Upper lobe of left lung (tissue), 6 donors: ENCODE measurements at places on chromosomes 12 and 14. TPM values are rescaled to one million over a fixed set of nuclear protein-coding genes. Genes with fewer than 3 reads are reported as not detected.

DNA sequence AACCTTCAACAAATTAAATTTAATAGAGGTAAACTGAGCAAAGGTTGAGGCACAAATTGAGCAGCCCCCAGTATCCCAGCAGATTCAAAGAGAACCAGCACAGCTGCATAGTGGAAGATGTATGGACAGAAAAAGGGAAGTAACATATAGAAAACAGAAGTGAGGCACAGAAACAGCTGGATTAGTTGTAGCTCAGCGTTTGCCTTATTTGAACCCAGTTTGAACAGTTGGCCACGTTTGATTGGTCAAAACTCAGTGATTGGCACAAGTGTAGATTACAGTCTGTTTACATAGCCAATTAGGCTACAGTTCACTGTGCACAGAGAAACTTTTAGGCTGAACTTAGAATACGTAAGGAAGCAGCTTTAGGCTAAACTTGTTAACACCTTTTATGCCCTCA, 315.5 kb downstream of the RMST start:
- no peaks in the 10 kb centered on the region for H3K36me3 ChIP-seq
- no peak overlapping the region for H3K27ac ChIP-seq
- no peak overlapping the region for H3K4me3 ChIP-seq

DNA sequence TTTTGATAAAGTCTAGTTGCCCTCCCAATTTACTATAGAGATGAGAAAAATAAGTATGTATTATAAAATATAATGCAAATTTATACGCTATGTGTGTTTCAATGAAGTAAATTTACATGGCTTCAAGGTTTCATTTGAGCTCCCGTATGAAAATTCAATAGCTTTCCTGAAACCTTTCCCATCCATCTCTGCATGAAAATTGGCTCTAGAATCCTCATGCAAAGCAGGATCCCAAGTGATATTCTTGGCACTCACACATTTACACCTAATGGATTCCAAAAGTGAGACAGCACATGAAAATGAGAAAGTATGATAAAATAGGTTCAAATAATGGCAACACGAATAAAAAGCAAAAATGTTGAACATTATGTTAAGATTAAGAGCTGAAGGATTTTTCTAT, 1595.8 kb upstream of the SEL1L start:
- no peak overlapping the region for H3K27ac ChIP-seq
- H3K4me1 ChIP-seq: no peaks in the 10 kb centered on the region
- H3K27me3 ChIP-seq: no peaks in the 10 kb centered on the region
- no peak overlapping the region for H3K4me3 ChIP-seq
- no peak for DNase-seq

GRCh38 chr12:89225808-89226411, 126.4 kb downstream of the DUSP6 start:
- peak overlapping the region; percentile 50 for H3K27ac ChIP-seq
- peak; percentile 54 for DNase-seq
- H3K4me1 ChIP-seq: peaks cover 12% of the 10 kb centered on the region

DNA sequence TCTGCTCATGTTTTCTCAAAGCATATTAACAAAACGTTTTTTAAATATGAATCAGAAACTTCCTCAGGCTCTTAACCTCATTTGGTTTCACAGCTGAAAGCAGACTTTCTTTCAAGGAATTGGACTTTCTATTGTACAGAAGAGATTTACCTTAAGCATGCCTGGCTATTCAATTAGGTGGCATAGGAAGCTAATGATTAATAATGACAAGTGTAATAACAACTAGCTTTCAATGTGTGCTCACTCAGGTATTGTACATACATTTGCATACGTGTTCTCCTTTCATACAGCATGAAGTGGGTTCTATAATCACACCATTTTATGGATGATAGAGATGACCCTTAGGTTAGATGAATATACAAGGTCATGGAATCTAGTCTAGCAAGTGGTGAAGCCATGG, 115.7 kb downstream of the ANO6 start:
- no peak overlapping the region for H3K4me3 ChIP-seq
- no peak overlapping the region for H3K27ac ChIP-seq
- H3K4me1 ChIP-seq: no peaks in the 10 kb centered on the region
- no peak for DNase-seq
- H3K36me3 ChIP-seq: no peaks in the 10 kb centered on the region
- no peaks in the 10 kb centered on the region for H3K27me3 ChIP-seq

DNA sequence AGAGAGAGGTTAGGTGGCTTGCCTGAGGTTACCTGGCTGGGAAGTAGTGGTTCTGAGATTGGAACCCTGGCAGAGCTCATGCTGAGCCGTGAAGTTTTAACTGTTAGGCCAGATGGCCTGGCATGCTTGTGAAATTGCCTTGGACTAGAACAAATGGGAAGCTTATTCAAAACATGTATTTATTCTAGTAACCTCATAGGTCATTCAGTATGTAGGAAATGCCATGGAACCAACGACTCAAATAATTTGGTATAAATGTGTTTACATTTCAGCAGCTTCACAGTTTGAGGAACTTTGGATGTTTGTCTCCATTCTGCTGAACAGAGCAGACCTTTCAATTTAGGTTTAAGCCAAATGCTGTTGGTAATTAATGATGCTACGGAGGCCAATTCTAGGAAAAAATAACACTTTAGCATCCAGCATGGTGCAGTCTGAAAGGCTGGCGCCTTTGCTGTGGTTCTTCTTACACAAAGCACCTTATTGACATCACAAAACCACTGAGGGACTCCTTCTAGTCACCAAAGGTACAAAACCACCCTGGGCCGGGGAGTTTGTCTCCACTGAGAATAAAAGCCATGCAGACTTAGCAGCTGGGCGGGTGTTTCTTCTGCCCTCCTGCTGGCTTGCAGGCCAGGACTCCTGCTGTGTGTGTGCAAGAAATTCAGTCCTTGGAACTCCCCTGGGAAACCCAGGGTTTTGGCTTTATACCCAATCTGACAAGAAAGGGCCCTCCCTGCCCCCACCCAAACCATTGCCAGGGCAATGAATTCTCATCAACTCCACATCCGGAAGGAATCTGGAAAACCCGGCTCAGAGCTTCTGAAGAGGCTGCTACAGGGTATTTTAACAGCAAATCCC, 64.2 kb downstream of the ELK3 start:
- H3K4me1 ChIP-seq: peaks cover 13% of the 10 kb centered on the region
- H3K4me3 ChIP-seq: no peak overlapping the region
- no peak for DNase-seq
- no peaks in the 10 kb centered on the region for H3K27me3 ChIP-seq
- H3K36me3 ChIP-seq: no peaks in the 10 kb centered on the region

GRCh38 chr12:124238886-124239285, 56.0 kb upstream of the RFLNA start:
- H3K27ac ChIP-seq: no peak overlapping the region
- H3K36me3 ChIP-seq: no peaks in the 10 kb centered on the region
- H3K27me3 ChIP-seq: no peaks in the 10 kb centered on the region
- H3K4me3 ChIP-seq: no peak overlapping the region

MIP gene
- not detected for total RNA-seq

DHH gene
- 2.3 TPM for total RNA-seq

GRCh38 chr12:124940143-124940392, 25.6 kb upstream of the UBC start:
- H3K27me3 ChIP-seq: no peaks in the 10 kb centered on the region
- peaks cover 29% of the 10 kb centered on the region for H3K4me1 ChIP-seq
- H3K36me3 ChIP-seq: no peaks in the 10 kb centered on the region

GRCh38 chr12:139585-139984, 73.0 kb downstream of the IQSEC3 start:
- no peak for DNase-seq
- H3K4me3 ChIP-seq: peak overlapping the region; percentile 31
- H3K4me1 ChIP-seq: peaks cover 6% of the 10 kb centered on the region
- H3K36me3 ChIP-seq: no peaks in the 10 kb centered on the region
- no peak overlapping the region for H3K27ac ChIP-seq

GRCh38 chr14:21075719-21076437, 5.8 kb downstream of the ARHGEF40 start:
- no peaks in the 10 kb centered on the region for H3K27me3 ChIP-seq
- H3K4me3 ChIP-seq: no peak overlapping the region
- no peak for DNase-seq
- H3K27ac ChIP-seq: no peak overlapping the region
- H3K4me1 ChIP-seq: peaks cover 21% of the 10 kb centered on the region

- no peak for DNase-seq
- no peaks in the 10 kb centered on the region for H3K4me1 ChIP-seq
- H3K27ac ChIP-seq: no peak overlapping the region
- H3K4me3 ChIP-seq: no peak overlapping the region
- no peaks in the 10 kb centered on the region for H3K36me3 ChIP-seq
- H3K27me3 ChIP-seq: no peaks in the 10 kb centered on the region
Measured at GRCh38 chr14:61578745-61579144, 116.6 kb upstream of the HIF1A start.

PLCZ1 gene
- not detected for total RNA-seq

DNA sequence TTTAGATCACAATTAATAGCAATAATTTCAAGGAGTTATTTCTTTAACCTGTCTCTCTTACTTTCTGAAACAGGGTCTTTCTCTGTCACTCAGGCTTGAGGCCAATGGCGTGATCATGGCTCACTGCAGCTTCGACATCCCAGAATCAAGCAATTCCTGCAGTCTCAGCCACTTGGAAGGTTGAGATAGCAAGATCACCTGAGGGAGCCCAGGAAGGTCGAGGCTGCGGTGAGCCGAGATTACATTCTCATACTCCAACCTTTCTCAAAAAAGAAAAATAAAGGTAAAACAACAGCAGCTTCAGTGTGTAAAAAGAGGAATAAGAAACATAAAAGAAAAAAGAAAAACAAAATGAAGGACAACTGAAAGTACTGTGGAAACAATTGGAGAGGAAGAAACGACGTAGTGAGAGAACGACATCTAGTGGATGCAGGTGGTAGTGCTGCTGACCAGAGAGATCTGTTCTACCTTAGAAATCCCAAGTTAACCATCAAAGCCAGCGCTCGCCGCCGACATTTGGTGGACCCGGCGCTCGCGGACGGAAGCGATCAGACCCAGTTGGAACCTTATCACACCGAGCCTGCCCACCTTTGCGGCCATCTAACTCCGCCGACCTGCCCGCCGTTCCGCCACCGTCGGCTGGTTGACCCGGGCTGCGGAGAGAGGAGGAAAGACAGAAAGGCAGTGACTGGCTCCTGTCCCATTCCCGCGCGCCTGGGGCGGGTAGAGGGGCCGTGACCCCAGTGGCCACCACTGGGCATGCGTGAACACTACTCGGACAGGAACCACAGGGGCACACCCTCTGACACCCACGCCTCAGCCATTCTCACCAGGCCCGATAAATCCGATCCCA, 196.1 kb downstream of the ALG10 start:
- H3K27ac ChIP-seq: no peak overlapping the region
- DNase-seq: peak; percentile 48
- H3K27me3 ChIP-seq: no peaks in the 10 kb centered on the region
- no peaks in the 10 kb centered on the region for H3K4me1 ChIP-seq
- H3K4me3 ChIP-seq: peak overlapping the region; percentile 48

DNA sequence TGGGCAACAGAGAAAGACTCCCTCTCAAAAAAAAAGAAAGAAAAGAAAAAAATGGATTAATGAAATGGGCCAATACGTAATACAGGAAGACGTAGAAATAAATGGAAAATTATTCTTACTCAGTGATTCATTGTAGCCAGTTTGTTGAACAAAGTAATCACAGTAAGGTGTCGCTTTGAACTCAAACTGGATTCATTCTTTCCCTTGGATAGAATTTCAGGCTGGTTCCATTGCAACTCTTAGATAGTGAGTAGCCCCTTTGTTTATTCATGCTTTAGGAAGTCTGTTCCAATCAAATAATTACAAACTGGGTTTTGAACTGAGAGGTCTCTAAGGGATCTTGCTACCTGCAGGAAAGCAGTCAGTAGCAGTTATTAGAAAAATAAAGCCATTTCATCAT, 42.3 kb upstream of the PAPOLA start:
- no peaks in the 10 kb centered on the region for H3K27me3 ChIP-seq
- no peak overlapping the region for H3K27ac ChIP-seq

DNA sequence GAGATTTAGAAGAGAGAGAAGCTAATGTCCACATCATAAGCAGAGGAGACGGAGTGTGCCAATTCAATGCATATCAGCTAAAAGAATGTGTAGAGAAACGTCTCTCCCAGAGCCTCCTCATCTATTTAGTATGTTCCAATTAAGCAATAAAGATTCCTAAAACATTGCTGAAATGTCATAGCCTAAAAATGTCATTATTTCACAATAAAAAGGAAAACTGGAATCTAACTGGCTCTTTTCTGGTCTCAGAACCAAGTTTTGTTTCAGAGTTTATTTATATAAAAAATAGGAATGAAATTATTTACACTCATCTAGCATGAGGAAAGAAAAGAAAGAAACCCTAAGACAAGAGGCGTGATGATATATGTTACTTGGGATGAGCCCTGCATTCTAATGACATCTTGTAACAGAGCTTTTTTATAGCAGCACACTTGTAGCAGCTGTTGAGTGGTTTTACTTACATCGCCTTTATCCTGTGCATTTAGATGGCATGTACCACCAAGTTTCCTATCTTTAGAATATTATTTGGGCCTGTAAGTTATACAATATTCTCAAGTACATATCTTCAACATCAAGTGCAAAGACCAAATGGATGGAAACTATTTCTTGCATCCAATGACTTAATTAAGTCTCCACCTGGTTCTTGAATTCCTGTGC, 266.3 kb upstream of the PRKD1 start:
- H3K27ac ChIP-seq: no peak overlapping the region
- H3K36me3 ChIP-seq: no peaks in the 10 kb centered on the region
- H3K4me1 ChIP-seq: no peaks in the 10 kb centered on the region
- DNase-seq: no peak
- H3K4me3 ChIP-seq: no peak overlapping the region
- H3K27me3 ChIP-seq: no peaks in the 10 kb centered on the region

GRCh38 chr12:12272869-12273268, 6.0 kb upstream of the LRP6 start:
- peak overlapping the region; percentile 49 for H3K27ac ChIP-seq
- no peaks in the 10 kb centered on the region for H3K36me3 ChIP-seq
- no peak for DNase-seq
- H3K27me3 ChIP-seq: no peaks in the 10 kb centered on the region
- peaks cover 3% of the 10 kb centered on the region for H3K4me1 ChIP-seq
